Jurkat, Clone E6-1 (cell line): ENCODE measurements at places on chromosomes 5 and 9.
A peak's percentile ranks its signal among the peaks of the same experiment; 100 is the strongest.

DNA sequence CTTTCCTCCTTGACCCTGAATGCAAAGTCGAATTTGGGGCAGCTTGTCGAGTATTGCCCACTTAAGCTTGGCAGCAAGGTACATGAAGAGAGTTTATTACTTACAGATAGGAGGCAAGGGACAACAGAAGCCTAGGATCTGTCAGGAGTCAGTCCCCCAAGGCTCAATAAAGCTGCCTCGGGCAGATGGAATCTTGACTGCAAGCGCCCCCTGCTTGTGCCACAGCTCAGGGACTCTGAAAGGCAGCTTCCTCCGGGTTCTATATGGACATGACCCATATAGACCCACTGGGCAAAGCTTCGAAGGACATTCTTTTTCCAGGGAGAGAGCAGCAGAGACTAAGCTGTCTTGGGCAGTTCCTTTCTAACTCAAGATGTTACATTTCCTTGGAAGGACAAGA lies 971.5 kb downstream of the EFNA5 start:
- no peak for DNase-seq

GRCh38 chr5:143229896-143230675 lies 173.4 kb downstream of the NR3C1 start:
- peak; percentile 91 for DNase-seq

DNA sequence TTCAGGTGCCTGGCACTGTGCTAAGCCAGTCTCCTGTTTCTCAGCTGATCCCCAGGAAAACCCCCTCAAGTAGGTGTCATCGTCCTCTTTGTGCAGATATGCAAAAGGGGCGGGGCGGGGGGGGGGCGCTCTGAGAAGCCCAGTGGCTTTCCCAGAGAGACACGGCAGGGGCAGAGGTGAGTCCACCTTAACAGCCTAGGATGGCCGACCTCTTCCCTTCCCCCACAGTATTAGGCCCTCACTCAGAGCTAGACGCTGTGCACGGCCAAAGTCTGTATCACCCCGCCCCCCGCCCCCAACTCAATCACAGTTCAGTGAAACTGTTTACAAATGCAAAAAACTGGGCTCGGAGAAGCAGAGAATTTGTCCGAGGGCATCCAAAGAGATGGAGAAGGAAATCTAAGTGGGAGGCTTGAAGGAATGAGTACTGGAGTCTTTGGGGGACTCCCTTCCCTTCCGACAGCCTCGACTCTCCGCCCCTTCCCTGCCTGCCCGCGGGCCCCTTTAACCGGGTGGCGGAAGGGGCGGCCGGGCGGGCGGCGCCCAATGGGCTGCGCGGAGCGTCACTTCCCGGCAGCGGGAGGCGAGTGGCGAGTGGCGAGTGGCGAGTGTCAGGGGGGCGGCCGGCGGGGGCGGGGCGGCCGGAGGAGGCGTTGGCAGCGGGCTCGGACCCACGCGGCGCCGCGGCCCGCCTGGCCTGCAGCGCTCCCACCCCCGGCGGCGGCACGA lies at the start of gene ERGIC1:
Gene ERGIC1, plus strand, starts transcription at position 566 of the 729 bp plus-strand sequence. Its CDS starts 163 bp downstream, at position 729.
- no peak for DNase-seq

GRCh38 chr5:167280111-167280510 lies 1011.3 kb upstream of the WWC1 start:
- DNase-seq, result no peak

GRCh38 chr5:77893225-77893860 lies 117.2 kb upstream of the TBCA start:
- no peak for DNase-seq

DNA sequence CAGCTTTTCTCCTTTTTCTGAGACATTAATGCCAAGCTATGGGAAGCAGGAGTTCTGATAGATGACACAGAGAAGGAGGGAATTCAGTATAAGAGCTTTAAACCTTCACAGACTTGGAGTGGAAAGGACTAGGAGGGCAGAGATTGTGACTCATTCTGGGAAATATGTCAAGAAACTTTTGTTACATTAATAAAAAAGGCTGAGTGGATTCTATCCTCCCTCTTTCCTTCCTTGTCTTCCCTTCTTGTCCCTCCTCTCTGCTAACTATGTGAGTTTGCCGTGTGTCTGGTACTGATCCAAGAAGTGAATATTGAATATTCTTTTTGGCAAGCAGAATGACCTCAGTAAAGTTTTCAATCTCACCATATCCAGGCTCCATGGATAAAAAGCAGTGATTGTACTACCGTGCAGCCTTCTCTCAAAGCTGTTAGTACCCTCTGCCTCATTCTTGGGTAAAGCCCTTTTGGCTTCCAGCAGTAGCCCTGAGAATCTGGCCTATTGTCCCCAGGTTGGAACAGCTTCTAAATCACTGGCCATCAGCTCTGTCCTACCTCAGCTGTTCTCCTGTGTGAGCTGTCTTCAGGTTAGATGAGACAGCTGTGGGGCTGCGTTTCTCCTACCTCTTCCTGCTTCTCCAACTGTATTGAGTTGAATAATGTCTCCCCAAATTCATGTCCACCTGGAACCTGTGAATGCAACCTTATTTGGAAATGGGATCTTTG lies 73.9 kb downstream of the ATG10 start:
- DNase-seq, result no peak

DNA sequence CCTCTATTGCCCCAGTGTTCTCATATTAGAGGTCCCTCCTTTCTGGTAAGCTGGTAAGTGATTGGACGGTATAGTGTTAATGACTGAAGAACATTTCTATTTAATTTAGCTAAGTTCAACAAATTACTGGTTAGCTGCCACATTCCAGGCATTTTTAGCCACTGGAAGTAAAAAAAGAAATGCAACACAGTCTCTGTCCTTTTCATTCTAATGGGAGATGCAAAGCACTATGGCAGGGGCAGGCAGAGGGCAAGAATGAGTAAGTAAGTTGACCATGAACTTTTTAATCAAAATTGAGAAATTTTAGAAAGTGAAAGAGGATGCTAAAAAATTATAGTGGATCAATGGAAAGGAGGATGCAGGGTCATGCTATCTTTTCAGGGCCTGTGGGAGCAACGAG lies 137.4 kb downstream of the GPBP1 start:
- DNase-seq, result no peak

DNA sequence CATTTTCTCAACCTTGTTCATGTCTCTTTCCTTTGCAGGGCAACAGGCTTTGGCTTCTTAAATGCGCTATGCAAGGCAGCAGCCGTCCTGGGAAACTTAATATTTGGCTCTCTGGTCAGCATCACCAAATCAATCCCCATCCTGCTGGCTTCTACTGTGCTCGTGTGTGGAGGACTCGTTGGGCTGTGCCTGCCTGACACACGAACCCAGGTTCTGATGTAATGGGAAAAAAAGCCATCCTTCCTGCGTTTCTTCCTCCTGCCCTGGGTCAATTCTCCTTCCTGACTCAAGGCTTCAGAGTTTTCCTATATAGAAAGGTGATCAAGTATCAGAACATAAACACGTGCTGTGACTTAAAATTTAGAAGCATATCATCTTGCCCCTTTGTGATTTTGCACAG lies 77.8 kb upstream of the IQGAP2 start:
- DNase-seq, result no peak

GRCh38 chr9:16787724-16788123 lies 82.7 kb downstream of the BNC2 start:
- no peak for DNase-seq

- no peak for DNase-seq
Measured at GRCh38 chr5:6326776-6327175, 51.6 kb downstream of the MED10 start.

GRCh38 chr5:76029739-76030138 lies 53.4 kb upstream of the SV2C start:
- no peak for DNase-seq

GRCh38 chr9:136231478-136232297 lies 13.9 kb downstream of the QSOX2 start:
- DNase-seq, result no peak
